ENCODE measurements at places on chromosomes 1 and 21.

- DNase-seq: no peak
These were observed 6.1 kb downstream of the HTR6 start for GRCh38 chr1:19670787-19671186.

DNA sequence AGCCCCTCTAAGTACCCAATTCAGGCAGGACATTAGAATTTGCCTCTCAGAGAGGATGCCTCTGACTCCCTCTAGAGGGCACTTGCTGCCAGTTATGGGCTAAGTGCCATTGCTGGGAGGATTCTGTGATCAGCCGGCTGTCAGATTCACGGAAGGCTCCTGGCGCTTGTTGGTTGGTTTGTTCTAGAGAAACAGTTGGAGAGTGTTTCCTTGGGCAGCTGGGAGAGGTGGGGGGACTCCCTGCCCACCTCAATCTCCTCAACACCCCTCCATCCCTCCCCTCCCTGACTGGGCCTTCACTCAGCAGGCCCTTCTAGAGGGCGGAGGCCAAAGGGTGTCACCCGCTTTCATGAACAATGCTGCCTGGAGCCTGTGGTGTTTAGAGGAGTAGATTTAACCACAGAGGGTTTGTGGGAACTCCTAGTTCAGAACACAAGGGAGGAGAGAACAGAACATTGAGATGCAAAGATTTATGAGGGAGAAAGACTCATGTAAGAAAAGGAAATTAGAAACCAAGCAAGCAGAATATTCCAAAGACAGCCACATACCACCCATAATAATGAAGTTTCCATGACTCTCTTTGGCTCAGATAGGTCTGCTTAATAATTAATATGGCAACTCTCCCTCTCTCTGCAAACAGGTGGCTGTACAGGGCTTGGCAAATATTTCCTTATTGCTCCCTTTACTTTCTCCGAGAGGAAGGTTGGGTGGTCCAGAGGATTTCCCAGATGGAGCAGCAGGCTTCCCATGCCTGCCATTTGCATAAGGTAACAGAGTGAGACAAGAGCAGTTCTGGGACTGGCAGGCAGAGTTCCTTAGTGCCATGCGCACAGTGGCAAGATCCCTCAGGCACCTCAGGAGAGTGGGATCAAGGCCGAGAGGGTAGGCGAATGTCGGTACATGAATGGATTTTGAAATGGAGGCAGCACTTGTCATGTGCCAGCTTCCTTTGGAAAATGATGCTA lies 30.0 kb upstream of the ACP6 start:
- peak; percentile 15 for DNase-seq

DNA sequence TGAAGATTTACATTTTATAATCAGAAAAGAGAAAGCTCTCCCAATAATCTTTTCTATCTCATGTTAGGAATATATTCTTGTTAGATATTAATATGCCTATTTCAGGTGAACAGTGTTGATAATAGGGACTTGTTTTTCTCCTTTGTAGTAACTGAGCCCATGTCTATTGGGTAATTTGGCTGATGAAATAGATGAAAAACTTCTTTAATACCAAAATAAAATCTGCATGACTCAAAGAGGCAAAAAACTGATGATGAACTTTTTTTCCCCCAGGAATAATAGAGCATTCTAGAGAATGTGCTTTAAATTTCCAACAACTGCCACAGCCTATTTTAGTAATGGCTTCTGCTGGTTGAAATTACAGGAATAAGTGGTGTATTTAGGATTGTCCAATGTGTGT lies 178.9 kb upstream of the GREM2 start:
- no peak for DNase-seq

- DNase-seq: no peak
These were observed 95.0 kb downstream of the LAMC2 start for GRCh38 chr1:183281039-183281438.

DNA sequence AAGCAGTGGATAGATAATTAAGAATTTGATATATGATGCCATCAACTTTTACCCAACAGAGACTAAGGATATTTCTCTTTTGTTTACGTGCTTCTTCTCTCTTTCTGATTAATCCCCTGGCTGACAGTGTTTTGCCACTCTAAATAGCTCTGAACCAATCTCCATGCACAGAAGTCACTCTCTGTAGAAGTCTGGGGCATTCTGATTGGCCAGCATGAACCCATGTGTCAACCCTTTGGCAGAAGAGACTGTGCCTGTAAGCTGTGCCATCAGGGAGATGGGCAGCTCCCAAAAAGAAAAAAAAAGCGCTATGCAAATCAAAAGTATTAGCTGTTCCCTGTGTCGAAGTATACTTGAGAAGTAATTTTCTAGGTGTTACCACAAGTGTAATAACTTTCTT lies 34.1 kb upstream of the NRIP1 start:
- DNase-seq: no peak

- DNase-seq: no peak
These were observed 48.9 kb downstream of the SPATA46 start for GRCh38 chr1:162327788-162328165.

Measured in stimulated activated CD4-positive, alpha-beta T cell treated with anti-CD3 and anti-CD28 coated beads, TNF-alpha, amount 100 ng/mL, for 1 hour (primary cell).